Epithelial cell of proximal tubule (primary cell): ENCODE measurements at places on chromosomes 4 and X. TPM values are rescaled to one million over a fixed set of nuclear protein-coding genes. Genes with fewer than 3 reads are reported as not detected.

DNA sequence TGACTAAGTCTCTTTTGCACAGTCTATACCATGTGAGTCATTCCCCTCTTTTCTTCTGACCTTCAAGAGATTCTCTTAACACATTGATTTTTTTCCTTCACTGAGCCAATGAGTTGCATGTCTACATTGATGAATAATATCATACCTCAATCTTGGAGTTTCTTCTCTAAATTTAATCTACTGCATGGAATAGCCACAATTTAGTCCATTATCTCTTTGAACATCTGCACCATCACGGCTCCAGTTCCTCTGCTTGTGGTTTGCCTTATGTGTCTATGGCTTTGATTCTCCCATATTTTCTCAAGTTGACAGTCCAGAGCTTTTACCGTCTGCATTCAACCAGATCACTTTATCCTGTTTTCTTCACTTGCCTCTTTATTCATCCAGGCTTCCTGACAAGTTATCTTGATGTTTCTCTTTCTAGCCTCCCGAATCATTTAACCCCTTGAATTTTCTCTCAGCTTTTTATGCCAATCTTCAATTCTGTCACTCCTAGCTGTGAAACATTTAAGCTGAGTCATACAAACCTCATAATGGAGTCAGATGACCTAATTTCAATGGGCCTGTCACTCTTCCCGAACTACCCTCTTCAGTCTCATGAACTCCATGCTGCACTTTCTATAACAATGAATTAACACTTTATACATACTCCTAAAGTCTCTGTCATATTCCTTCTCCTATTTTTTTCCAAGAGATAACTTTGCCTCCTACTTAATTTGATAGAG, 222.3 kb downstream of the CPE start:
- DNase-seq, result no peak

DNA sequence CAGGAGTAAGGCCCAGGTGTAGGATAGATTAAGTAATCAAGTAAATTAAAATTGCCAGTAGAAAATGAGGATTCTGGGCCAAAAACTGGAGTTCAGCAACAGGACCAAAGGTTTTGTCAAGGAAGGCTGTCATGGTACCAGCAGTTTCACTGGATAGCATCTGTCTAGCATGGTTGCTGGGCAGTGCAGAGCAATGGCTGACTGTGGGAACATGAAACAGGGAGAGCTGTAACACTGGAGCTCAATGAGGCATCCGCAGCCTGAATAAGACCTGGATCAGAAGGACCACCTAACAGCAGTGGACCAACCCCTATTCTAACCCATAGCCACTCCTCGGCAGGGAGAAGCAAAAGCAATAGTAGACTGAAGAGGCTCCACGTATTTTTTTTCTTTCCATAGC, 132.4 kb downstream of the ATOH1 start:
- DNase-seq, result no peak

- DNase-seq, result no peak
Measured at GRCh38 chr4:145760961-145761929, 81.3 kb downstream of the C4orf51 start.

GRCh38 chrX:136781180-136781797, 557 bp upstream of the ARHGEF6 start:
- no peak for DNase-seq

- DNase-seq, result no peak
Measured at GRCh38 chrX:71215338-71215912, 7.6 kb upstream of the GJB1 start.

DNA sequence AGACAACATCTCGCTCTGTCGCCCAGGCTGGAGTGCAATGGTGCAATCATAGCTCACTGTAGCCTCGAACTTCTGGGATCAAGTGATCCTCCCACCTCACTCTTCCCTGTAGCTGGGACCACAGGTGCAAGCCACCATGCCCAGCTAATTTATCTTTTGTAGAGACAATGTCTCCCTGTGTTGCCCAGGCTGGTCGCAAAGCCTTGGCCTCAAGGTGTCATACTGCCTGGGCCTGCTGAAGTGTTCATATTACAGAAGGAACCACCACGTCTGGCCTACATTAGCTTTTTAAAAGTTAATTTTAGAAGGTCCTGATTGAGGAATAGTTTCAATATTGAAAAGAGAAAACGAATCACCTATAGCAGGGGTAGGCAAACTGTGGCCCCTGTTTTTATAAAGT, 22.5 kb downstream of the TRIML2 start:
- DNase-seq, result no peak

DNA sequence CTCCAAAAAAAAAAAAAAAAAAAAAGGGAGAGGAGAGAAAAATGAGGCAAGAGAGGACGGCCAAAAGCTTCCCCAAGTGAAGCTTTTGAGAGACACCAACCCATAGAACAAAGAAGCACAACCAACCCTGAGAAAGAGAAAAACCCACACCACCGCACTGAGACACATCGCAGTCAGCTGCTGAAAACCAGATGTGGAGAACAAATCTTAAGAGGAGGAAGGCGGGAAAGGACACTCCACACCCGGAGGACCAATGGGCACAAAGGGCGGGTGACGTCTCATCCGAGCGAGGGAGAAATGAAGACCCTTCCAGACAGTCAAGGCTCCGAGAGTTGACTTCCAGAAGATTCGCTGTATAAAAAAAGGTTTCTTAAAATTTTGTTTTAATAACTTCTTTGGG, 112.1 kb downstream of the AFAP1 start:
- no peak for DNase-seq

The BMP3 gene
- 0.06 TPM in 1 of 2 replicates, not detected in the other for total RNA-seq

The PHEX gene
- total RNA-seq, result 0.07 and 0.29 TPM in 2 replicates

The ZNF630 gene
- 1.5 and 3.1 TPM in 2 replicates for total RNA-seq

The PROM1 gene
- 41.9 and 69.6 TPM in 2 replicates for total RNA-seq

The CACNA1F gene
- total RNA-seq, result 0.12 TPM in 1 of 2 replicates, not detected in the other
